ENCODE measurements at places on chromosomes 4 and X.

DNA sequence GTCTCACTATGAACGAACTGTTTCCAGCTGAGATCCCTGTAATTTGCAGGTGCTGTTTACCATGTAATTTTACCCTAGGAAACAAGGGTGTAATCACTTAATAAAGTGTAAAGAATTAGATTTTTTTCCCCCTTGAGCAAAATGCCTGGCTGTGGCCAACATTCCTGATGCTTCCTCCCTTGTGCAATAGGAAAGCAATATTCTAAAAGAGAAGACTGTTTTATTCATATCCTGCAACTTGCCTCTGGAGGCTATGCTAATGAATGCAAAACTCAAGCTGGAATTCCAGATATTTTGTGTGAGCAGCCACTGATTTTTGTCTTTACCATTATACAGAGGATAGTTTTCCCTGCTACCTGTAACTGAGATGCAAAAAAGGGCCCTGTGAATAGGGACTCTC lies 98.0 kb downstream of the AWAT2 start:
- no peak for DNase-seq

DNA sequence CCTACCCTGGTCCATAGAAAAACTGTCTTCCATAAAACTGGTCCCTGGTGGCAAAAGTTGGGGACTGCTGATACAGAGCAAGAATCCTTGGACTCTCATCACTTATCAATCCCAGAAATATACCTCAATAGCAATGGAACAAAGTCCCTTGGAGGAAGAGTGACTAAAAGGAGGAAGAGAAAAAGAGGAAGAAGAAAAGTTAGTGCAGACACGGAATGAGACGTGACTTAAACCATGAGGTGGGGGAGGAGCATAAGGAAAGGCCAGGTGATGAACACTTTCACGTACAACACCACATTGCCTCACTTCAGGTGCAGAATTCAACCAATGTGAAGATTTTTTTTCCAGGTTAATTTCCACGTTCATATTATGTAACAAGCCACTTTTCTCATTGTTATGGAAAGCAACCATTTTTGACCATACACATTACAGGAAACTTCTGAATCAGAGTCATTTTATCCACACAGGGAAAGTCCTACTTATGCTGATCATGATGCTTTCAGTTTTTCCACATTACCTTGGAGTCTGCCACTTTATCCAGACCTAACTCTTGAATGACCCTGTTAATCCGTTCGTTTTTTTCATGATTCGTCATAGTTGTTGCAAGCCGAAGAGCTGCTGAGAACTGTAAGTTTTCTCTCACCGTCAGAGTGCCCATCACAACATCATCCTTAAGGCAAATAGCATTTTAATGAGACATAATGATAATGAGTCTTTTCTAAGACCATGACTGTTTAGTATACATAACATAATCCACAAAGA lies 27.7 kb downstream of the ABCG2 start:
- no peak for DNase-seq

DNA sequence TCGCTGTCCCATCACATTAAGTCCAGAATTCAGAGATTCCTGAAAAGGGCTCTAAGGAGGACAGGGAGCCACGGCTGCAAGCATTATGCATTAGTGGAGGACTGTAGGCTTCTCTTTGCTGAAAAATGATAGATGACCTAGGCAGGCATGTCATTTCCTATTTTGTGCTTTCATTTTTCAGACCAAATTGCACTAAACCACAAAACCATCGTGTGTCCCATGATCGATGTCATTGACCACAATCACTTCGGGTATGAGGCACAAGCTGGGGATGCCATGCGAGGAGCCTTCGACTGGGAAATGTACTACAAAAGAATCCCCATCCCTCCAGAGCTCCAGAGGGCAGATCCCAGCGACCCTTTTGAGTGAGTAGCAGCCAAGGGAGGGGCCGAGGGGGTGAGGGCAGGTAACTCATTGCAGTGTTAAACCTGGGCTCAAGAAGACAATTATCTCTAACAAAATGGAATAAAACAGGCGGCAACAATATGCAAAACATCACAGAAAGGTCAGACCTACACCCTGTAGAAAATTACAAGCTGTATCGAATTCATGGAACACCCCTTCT lies 355.2 kb upstream of the GALNT7 start:
- DNase-seq = no peak

DNA sequence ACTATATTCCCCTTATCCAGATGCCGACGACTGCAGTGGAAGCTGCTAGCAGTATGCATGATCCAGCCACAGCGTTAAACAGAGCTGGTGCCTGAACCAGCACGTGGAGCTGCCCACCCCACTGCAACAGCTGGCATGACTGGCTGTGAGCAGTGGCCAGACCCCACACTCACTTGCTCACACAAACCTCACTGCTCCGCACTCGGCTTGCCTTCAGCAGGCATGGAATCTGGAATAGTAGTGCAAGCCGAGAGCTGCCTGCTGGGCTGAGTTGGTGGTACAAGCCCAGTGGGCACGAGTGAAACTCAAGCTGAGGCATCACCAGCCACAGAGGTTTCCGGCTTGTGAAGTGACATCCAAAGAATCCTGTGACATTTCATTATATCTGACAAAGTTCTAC lies 1197.6 kb downstream of the FAM133A start:
- DNase-seq = no peak

DNA sequence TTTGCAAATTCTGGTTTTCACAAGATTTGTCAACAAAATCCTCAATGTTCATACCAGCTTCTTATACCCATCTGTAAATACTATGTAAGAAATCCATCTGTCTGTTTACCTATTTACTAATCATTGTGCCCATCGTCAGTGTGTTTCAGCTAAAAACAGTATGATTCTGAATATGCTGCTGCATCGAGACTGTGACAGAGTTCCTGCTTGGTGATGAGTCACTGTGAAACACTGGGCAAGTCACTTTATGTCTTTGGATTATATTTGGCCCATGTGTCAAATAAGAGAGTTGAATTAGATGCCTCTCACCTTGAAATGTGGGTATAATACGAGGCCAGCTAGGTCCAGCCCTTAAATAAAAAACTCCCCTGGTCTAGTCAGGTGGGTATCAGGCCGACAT lies 79.3 kb downstream of the CBLL2 start:
- DNase-seq = no peak
